ENCODE measurements at places on chromosomes 1 and 21. TPM values are rescaled to one million over a fixed set of nuclear protein-coding genes. Genes with fewer than 3 reads are reported as not detected.

UQCRHL gene
- total RNA-seq = 3.3 TPM

TNFRSF18 gene
- not detected for total RNA-seq

VWA5B1 gene
- not detected for total RNA-seq

MIS18A gene
- 2.8 TPM for total RNA-seq

DNA sequence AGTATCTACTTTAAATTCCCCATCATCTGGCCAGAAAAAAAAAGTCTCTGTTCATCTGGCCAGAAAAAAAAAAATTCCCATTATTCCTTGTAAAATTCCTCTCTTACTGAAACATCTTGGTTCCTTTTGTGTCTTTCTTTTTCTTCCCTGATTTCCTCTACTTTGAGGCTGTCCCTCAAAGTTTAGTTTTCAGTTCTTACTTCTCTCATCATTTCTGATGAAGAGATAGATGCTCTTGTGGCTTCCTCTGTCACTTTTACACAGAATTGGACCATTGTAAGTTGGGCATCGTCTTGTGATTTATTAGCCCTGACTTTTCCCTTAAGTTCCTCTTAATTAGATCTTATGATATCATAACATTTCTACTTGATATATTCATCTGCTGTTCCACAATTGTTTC is 6.5 kb downstream of the SOAT1 start:
- DNase-seq = no peak

- DNase-seq = peak; percentile 56
Observed at GRCh38 chr21:44982558-44983250, 42.9 kb downstream of the SLX9 start.

DNA sequence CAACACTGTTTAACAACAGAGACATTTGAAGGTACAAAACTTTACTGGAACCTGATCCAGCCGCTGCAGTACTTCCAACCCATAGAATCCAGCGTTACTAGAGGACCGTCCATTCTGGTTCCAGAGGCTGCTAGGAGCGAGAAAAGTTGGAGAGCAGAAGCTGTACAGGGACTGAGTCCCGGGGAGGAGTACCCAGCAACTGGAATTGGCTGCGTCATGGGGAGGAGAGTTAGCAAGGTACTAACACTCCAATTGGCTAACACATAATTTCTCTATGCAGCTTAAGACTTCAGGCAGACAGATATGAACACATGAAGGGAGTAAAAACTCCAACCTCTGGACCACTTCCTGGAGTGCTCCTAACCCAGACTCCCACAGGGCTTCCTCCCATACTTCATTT is 2.1 kb upstream of the QSOX1 start:
- no peak for DNase-seq

DNA sequence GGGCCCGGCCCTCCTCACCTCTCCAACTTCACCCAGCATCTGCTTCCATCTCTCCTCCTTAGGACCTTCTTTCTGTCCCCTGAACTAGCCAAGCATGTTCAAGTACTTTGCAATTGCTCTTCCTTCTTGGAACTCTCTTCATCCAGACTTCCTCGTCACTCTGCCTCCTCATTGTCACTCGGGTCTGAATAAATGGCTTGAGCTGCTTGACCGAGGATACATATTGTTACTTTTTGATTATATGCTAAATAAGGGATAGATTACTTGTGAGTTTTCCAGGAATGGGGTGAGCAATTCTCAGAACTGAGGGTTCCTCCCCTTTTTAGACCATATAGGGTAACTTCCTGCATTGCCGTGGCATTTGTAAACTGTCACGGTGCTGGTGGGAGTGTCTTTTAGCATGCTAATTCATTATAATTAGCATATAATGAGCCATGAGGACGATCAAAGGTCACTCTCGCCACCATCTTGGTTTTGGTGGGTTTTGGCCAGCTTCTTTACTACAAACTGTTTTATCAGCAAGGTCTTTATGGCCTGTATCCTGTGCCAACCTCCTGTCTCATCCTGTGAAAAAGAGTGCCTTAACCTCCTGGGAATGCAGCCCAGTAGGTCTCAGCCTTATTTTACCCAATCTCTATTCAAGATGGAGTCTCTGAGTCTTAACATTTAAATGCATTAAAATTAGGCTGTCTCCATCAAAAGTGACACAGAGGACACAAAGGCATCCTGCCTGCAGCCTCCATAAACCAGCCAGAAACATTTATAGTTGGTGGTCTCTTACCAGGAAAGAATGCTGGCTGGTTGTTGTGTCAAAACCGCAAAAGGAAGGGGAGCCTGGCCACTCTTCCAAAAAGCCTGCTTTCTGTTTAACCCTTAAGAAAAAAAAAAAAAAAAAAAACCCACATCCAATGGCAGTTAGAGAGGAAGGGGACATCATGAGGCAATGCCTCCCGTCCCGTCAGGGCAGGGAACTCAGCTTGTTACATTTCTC is 179.3 kb downstream of the KAZN start:
- no peak for DNase-seq

DNA sequence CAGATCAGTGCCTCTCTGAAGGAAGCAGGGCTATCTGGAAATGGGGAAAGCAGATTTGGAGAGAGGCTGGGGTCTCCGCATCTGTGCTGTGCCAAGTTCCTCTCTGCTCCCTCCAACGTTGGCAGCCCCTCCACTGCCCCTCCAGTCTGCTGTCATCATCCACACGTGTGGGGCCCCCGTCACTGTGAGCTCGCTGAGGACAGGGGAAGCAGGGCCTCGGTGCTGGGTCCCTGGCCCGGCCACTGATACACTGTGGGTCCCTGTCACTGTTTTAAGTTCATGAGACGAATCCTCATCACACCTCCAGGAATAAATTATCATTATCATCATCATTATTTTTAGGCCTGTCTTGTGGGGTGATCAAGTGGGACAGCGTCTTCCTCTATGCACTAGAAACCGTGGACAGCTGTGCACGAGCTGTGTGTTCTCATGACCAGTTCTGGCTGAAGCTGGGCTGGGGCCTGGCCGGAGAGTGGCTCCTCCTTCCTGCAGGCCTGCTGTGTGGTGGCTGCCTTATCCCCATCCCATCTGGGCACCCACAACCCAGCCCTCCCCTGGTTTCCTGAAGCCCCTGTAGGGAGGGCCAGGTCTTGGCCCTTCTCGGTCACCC is 52.2 kb downstream of the DMRTB1 start:
- peak; percentile 35 for DNase-seq

DNA sequence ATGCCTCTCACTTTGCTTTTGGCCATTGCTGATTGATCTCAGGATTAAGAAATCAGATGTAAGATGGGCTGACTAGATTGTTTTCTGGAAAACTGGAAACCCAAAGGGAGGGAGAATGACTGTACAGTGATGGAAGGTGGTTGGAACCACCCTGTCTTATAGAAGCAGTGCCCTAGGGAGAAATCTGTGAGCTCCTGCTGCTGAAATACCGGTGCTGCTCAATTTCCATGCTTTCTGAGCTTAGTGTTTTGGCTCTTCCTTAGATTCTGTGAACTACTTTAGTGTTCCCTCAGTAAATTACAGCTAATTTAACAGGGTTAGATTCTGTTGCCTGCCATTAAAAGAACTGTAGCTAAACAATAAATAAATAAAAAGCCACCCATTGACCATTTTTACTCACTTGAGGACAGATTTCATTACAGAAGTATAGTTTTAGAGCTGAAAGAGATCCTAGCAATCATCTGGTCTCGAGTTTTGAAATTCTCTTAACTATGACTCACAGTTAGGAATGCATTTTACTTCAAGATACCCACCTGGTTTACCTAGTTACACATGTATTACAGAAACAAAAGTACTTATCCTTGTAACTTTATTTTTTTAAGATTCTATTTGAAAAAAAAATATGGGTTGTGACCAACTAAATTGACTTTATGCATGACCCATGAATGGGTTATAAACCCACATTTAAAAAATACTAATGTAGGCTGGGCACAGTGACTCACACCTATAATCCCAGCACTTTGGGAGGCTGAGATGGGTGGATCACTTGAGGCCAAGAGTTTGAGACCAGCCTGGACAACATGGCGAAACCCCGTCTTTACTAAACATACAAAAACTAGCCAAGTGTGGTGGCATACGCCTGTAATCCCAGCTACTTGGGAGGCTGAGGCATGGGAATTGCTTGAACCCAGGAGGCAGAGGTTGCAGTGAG is 33.2 kb downstream of the CAMSAP2 start:
- no peak for DNase-seq
